ENCODE measurements at places on chromosomes 2 and 18. TPM values are rescaled to one million over a fixed set of nuclear protein-coding genes. Genes with fewer than 3 reads are reported as not detected.

- no peak for DNase-seq
Measured at GRCh38 chr18:23849141-23849540, 159.9 kb downstream of the LAMA3 start.

GRCh38 chr2:184685999-184686841, 87.9 kb downstream of the ZNF804A start:
- no peak for DNase-seq

DNA sequence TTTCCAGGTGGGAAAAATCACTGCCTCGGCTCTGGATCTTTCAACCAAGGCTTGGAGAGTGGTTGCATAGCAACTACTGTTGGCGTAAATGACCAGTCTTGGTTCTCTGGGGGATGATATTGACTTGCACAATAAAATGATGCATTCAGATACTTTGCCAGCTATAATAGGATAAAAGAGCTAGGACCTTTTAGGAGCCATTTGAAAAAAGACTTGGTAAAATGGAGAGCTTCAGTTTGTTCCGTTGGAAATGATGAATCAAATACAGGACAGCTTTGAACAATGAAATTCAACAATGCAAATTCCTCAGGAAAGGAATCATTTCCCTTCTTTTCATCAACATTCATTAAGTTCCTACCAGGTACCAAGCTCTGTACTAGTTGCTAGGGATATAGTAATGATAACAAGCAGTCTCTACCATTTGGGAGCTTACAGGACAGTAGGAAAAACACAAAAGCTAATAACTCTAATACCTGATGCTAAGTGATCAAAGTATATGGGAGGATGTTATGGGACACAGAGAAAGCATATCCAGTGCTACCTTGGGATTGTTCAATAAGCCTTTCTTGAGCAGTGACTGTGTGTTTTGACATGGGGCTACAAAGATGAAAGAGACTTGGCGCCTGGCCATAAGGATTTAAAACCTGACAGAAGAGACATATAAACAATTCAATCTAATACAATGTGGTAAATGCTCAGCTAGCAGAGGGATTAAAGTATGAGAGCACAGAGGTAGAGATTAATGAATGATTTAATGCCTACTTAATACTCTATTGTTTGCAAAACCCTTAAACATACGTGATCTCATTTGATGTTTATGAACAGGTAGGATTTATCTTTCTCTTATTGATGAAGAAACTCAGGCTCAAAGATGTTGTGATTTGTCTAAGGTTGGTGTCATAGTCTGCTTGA, 110.7 kb downstream of the QPCT start:
- DNase-seq, result no peak

- no peak for DNase-seq
Measured at GRCh38 chr18:63236921-63237846, 82.4 kb downstream of the BCL2 start.

- no peak for DNase-seq
Measured at GRCh38 chr2:88680266-88680902, 11.1 kb upstream of the RPIA start.

Gene ALPP
- polyA plus RNA-seq, result not detected

DNA sequence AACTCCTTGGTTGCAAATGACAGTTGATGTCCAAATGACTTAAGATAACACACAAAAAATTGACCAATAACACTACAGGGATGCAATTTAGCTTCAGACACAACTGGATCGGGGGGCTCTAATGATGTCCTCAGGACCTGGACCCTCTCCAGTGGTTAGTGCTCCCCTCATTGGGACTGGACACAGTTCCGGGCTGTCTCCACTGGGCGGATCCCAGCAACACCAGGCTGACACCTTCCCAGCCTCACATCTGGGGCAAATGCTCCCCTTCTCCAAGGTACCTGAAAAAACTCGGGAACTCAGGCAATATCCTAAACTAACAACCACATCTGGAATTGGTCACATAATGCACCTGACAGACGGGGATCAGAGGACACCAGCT, 48.7 kb downstream of the PSMG2 start:
- no peak for DNase-seq

DNA sequence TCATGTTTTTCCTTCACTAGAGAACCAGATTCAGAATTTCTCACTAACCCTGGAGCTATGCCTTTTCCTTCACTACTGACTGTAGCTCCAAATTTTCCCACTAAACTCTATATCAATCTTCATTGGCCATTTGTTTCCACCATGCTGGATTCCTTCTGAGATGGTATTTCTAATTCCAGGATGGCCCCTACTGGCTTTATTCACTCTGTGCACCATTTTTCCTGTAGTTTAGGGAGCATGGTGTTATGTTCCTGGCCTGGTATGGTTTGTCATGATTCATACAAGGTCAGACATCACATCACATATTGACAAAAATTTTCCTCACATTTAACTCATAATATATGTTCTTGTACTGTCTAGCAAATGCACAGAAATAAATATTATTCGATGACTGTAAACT, 229.2 kb upstream of the TFPI start:
- DNase-seq, result no peak

GRCh38 chr2:235027558-235028214, 75.9 kb downstream of the SH3BP4 start:
- DNase-seq, result no peak

DNA sequence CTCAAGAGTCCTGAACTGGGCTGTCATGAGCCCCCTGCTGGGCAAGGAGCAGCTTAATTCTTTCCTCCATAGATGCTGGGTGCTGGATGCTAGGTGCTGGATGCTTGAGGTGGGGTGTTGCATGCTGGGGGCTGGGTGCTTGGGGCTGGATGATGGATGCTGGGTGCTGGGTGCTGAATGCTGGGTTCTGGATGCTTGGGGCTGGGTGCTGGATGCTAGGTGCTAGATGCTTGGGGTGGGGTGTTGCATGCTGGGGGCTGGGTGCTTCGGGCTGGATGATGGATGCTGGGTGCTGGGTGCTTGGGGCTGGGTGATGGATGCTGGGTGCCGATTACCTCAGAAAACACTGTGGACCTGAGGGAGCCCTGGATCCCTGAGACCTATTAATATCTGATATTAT, 837.7 kb downstream of the GALR1 start:
- no peak for DNase-seq

GRCh38 chr2:231393149-231394131, 2.1 kb upstream of the B3GNT7 start:
- DNase-seq, result no peak

Data from right renal cortex interstitium (tissue), 3 donors.